ENCODE measurements at places on chromosomes 12 and 14.

DNA sequence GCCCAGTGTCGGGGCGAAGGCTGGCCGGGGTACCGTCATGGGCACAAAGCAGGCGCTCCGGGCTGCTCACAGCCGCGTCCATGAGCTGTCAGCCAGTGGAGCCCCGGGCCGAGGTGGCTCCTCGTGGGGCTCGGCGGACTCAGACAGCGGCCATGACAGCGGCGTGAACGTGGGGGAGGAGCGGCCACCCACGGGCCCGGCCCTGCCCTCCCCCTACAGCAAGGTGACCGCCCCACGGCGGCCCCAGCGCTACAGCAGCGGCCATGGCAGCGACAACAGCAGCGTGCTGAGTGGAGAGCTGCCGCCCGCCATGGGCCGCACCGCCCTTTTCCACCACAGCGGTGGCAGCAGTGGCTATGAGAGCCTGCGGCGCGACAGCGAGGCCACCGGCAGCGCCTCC, 39.0 kb downstream of the KIF26A start:
- no peak for DNase-seq

DNA sequence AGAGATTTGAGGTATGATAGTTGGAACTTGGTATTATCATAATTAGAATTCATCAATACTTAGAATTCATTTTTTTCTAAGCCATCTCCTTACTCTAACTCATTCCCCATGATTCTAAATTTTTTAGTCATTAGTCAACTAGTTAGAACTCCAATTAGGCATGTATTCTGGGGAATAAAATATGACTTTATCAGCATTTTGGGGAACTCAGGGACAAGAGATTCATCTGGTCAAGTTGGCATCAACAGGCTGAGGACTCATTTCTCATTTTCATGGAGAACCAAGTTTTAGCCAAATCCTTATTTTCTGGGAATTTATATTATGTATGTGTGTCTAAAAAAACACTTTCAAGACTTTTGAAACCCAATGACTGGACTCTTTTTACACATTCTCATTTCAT, 29.2 kb downstream of the DIP2B start:
- no peak for DNase-seq

DNA sequence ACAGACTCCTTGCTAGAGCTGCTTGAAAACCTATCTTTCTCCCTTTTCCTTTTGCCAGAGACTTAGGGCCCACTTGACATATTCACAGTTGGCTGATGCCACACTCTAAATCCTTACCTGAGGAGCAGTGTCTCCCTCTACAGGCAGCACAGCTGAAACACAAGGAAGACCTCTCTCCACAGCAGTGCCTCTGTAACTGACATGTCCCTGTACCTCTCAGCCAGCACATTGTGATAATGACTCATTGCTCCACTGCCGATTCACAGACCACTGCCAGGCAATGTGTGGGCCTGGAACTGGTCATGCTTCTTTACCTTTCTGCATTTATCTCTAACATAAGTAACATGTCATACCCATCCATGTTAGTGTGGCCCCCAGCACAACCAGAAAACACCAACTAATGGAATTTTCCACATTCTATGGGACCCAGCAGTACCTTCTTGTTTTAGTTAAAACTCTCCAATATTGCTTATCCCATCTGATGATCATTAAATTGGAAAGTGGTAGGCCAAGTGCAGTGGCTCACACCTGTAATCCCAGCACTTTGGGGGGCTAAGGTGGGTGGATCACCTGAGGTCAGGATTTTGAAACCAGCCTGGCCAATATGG, 56.5 kb downstream of the GTF2A1 start:
- peak; percentile 56 for DNase-seq

GRCh38 chr12:30797689-30798088, 42.9 kb upstream of the CAPRIN2 start:
- DNase-seq = no peak

DNA sequence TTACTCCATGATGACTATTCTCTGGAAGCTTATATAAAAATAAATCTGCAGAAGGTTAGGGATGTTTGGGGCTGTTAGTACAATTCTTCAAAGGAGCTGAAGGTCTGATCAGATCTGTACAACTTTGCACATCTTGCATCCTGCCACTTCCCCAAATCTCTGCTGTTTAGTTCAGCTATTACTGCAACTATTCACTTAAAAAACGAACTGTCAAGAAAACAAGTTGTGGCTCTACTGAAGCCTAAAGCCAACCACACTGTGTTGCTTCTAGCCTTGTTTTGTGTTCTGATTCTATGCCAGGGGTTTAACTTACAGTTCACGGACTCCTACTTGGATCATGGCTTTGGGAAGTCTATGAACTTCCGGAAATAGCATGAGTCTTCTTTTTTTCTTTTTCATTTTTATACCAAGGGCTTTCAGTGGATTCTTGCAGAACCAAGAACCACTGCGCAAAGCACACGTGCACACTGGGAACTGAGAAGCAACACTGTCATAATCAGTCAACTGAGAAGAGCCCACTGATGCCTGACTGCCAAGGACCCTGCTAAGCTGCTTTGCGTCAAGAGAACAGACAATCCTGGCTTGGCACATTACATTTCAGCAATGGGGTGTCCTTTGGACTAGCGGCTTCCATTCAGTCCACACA, 66.3 kb upstream of the EEA1 start:
- DNase-seq = no peak

DNA sequence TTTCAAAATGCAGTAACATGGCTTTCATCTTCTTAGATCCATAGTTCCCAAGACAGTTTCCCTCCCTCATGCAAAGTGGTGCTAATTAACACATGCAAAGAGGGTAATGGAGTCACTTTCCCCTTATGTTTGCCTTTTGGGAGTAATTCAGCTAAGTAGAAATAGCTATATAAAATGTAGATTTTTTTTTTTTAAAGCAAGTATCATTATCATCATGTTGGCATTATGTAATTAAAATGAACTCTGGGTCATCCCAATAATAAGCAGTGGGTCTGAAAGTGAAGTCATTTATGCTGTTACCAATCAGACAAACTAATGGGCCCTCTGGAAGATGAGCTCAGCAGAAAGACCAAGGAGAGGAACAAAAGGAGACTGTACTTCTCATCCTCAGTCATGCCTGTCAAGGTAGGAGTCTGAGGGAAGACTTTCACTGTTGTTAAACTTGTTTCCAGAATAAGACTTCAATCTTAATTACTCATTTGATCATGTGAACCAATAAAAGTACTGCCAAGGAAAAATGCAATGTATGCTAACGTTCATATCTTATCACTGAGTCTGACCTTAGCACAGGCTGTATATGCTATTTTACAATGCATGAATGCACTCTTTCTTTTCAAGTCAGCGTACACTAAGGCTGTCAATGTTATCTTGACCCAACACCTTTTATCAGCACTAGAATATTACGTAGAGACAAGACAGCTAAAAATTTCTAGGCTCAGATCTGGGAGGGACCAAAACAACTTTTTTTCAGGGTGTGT, 26.8 kb downstream of the AREL1 start:
- DNase-seq = no peak

GRCh38 chr14:96274543-96274942, 18.5 kb downstream of the BDKRB1 start:
- DNase-seq = no peak

GRCh38 chr12:49131894-49132461, 783 bp upstream of the TUBA1B start:
- peak; percentile 28 for DNase-seq

DNA sequence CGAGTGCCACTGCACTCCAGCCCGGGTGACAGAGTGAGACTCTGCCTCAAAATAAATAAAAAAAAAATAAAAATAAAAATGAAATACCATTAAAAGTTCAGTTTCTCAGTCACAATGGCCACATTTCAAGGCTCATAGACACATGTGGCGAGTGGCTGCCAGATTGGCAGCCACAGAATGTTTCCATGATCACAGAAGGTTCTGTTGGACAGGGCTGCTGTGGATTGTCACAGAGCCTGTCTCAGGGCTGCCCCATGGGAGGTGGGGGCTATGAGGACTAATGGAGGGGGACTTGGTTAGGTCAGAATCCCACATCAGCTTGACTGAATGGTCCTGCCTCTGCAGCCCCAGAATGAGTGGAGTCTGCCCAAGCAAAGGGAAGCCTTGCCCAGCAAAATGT, 3.8 kb upstream of the PLA2G1B start:
- no peak for DNase-seq

DNA sequence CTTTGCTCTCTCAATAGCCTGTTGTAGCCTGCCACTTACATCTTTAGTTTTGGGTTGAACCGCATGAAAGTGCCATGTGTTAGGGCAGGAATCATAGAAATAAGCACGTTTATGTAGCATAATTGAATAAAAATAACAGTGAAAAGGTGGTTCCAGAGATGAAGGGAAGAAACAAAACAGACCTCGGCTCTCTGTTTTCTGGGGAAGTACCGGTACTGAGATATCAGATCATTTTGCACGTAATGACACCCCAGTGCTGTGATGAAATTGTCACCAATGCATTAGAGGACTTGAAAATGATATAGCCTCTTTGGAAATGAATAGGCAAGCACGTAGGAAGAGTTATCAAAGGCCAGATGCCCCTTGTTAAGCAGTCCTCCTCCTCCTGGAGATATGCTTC, 42.5 kb upstream of the DLK1 start:
- no peak for DNase-seq

DNA sequence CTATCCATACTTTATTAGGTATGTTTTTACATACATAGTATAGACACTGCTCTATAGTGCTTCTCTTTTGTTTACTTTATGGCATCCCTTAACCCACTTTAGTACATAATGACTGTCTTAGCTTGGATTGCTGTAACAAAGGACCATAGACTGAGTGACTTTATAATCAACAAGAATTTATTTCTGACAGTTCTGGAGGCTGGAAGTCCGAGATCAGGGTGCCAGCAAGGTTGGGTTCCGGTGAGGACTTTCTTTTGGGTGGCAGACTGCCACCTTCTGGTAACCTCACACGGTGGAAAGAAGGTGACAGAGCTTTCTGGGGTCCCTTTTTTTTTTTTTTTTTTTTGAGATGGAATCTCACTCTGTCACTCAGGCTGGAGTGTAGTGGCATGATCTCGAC, 48.6 kb upstream of the PPM1H start:
- no peak for DNase-seq

GRCh38 chr14:32080001-32080510, 3.0 kb downstream of the ARHGAP5 start:
- no peak for DNase-seq

DNA sequence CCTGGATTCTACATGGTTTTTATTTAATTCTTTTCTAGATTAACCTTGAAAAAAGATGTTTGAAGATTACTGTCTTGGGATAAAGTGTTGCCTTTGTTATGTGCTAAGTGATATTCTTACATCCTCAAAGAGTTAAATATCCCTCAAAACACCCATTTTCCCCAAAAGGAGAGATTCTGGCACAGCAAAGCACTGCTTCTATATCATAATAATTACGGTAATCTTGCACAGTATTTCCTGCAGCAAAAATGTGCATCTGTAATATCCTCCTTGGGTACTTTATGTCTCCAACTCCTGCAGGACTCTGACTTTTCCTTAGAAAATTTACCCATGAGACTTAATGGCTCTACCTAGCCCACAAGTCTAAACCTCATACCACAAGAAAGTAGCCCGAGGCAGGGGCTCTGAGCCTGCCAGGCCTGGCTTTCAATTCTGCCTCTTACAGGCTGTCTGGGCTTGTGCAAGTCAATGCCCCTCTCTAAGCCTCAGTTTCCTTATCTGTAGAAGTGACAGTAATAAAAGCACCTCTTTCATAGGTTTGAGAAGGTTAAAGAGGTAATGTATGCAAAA, 45.8 kb downstream of the SVOP start:
- DNase-seq = no peak

DNA sequence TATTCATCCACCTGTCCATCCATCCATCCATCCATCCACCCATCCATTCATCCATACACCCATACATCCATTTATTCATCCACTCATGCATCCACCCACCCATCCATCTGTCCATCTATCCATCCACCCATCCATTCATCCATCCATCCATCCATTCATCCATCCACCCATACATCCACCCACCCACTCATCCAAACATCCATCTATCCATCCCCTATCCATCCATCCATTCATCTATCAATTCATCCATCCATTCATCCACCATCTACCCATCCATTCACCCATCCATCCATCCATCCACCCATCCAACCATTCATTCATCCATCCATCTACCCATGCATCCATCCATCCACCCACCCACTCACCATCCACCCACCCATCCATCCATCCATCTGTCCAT, 142.6 kb upstream of the SFSWAP start:
- no peak for DNase-seq

- no peak for DNase-seq
Measured at GRCh38 chr12:80710727-80711449, 3.5 kb downstream of the MYF6 start.

DNA sequence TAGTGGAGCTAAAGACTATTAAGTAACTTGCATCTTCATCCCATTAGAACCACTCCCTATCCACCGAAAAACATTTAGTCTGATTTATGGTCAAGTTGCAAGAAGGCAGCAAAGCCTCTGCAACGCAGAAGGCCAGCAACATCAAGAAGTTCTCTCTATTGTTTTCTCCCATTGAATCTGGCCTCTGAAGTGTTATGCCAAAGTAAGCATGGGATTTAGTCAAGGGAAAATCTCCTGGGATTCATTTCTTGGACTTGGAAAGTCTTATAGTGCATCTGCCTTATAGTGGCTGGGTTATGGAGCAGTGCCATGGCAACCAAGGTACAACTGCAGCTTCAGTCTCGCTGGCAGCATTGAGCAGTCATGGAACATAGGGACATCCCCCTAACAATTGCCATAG, 87.7 kb upstream of the KRR1 start:
- no peak for DNase-seq

GRCh38 chr12:7141351-7142005, 11.3 kb downstream of the CLSTN3 start:
- DNase-seq = no peak

- peak; percentile 28 for DNase-seq
Measured at GRCh38 chr12:99130808-99131553, 485.9 kb downstream of the APAF1 start.

DNA sequence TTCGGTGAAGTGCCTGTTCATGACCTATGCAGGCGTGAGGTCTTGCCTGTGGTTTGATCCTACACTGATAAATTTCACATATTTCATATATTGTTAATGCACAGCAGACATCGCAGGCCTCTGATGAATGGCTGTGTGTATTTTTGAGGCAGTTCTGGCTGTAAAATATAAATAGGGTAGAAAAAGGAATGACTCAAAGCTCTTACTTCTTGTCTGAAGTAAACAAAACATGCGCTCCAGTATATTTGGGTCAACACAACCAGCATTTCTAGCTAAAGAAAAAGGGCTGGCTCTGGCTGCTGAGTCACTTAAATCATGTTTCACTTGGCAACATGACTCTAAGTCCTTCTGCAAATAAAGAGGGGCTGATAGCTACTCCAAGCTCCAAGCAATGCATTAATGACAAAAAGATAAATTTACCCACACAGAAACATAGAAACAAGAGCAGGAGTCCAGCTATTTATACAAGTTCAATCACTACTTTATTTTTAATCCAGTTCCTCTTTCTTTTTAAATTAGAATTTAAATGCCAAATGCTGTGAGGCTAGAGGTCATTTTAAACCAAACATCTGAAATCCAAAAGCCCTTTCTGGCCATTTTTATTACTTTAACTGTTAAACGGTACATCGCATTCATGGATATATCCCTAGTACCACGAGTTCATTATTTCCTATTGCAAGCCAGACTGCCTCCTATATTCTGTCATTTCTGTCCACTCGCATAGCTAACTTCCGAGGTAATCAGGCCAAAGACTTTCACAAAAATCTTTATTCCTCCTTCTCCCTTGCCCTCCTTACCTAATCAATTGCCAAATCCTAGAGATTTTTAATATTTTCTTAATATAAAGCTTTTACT, 54.3 kb upstream of the TMCC3 start:
- no peak for DNase-seq
